ENCODE measurements at places on chromosomes 4 and X. TPM values are rescaled to one million over a fixed set of nuclear protein-coding genes. Genes with fewer than 3 reads are reported as not detected.

DNA sequence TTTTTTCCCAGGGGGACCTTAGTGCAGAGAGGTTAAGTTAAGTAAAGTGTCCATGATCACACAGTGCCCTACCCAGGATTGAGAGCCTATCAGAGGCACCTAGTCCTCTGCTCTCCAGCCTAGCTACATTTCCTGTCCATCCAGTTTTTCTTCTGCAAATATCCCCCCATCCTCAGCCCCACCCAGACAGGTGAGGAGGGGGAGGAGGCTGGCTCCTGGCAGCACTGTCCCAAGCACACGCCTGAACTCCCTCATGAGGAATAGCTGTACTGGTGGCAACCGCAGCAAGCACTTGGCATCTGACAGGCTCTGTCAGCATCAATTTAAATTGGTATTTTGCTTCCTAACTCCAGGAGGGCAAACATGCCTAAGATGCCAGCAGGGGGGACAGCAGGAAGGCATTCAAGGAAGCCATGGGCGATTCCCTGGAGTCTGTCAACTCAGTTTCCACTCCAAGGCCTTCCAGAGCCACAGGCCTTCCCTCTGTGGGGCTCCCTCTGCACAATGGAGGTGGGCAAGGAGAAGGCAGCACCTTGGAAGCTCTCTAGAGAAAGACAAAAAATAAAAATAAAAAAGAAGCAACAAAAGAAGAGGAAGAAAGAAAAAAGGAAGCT, 6.4 kb upstream of the FRMPD3 start:
- no peaks in the 10 kb centered on the region for H3K36me3 ChIP-seq
- no peak overlapping the region for H3K4me3 ChIP-seq
- no peak overlapping the region for H3K27ac ChIP-seq
- DNase-seq: no peak
- peaks cover 48% of the 10 kb centered on the region for H3K4me1 ChIP-seq

GRCh38 chrX:71111921-71112431, 599 bp upstream of the IL2RG start:
- H3K4me1 ChIP-seq: peaks cover 54% of the 10 kb centered on the region
- H3K36me3 ChIP-seq: peaks cover 8% of the 10 kb centered on the region
- no peak for DNase-seq

GRCh38 chr4:70855464-70855863, 15.8 kb upstream of the GRSF1 start:
- no peak overlapping the region for H3K27ac ChIP-seq
- no peaks in the 10 kb centered on the region for H3K4me1 ChIP-seq
- H3K4me3 ChIP-seq: no peak overlapping the region
- no peak for DNase-seq
- H3K27me3 ChIP-seq: no peaks in the 10 kb centered on the region
- no peaks in the 10 kb centered on the region for H3K36me3 ChIP-seq

The FREM3 gene
- polyA plus RNA-seq: not detected

The MAGED4 gene
- 10.7 TPM for polyA plus RNA-seq

The SHISA3 gene
- not detected for polyA plus RNA-seq
